ENCODE measurements at places on chromosomes 16 and 17. TPM values are rescaled to one million over a fixed set of nuclear protein-coding genes. Genes with fewer than 3 reads are reported as not detected.

GRCh38 chr17:55224746-55225145, 40.0 kb upstream of the HLF start:
- DNase-seq = no peak

DNA sequence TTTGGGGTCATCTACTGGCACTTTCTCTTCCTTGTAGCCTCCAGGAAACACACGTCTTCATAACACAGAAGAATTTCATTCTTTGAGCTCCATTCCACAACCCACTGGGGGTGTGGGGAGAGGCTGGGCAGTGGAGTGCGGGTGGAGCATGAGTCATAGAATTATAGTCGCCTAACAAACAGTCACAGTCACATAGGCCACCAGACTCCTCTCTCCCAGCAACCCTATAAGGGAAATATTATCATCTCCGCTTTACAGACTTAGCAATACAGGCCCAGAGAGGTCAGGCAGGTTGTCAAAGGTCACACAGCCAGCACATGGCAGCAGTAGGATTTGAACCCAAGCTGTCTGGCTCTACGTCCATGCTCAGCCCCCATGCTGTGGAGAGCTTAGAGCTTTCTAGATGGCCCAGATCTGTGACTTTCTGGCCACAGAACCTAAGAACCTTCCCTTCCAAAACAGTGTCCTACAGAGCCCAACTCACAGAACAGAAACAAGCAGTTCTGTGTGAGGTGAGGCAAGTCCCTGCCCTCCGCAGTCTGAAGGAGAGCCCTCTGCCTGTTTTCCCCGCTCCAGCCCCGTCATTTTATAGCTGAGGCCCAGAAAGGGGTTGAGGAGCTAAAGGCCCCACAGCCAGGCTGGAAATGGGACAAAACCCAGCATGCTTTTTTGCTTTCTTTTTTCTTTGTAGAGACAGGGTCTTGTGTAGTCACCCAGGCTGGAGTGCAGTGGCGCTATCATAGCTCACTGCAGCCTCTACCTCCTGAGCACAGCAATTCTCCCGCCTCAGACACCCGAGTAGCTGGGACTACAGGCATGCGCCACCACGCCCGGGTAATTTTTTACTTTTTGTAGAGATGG, 10.7 kb upstream of the LITAF start:
- no peak for DNase-seq

GRCh38 chr17:82924214-82924613, 84.4 kb upstream of the ZNF750 start:
- no peak for DNase-seq

- no peak for DNase-seq
These were observed 16.2 kb upstream of the FOXF1 start for GRCh38 chr16:86494039-86494564.

KRT33A gene
- 11.0 TPM for total RNA-seq

PPL gene
- total RNA-seq = 445 TPM
